PC-9 (cell line): ENCODE measurements at places on chromosomes 11 and 22. TPM values are rescaled to one million over a fixed set of nuclear protein-coding genes. Genes with fewer than 3 reads are reported as not detected.

DNA sequence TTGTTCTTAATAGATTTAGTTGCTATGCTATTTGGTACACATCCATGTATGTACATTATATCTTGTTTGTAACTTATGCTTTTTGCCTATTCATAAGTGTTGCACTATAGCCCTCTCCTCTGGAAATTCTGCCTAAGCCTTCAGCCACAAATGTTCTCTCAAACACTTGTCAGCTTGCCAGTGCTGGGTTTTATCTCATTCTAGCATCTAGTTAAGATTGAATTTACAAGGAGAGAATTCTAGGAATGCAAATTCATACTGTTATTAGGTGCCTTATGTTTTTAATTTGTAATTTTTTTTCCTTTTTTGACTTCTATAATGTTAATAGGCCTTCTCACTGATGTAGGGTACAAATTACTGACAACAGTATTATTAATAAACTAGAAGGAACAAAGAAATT, 14.6 kb upstream of the CTSC start:
- peaks cover 15% of the 10 kb centered on the region for H3K4me1 ChIP-seq
- H3K27ac ChIP-seq, result no peak overlapping the region
- no peaks in the 10 kb centered on the region for H3K36me3 ChIP-seq
- DNase-seq, result peak; percentile 67

Gene APOA1
- total RNA-seq, result not detected in 2 replicates

Gene OR51D1
- total RNA-seq, result not detected in 2 replicates

DNA sequence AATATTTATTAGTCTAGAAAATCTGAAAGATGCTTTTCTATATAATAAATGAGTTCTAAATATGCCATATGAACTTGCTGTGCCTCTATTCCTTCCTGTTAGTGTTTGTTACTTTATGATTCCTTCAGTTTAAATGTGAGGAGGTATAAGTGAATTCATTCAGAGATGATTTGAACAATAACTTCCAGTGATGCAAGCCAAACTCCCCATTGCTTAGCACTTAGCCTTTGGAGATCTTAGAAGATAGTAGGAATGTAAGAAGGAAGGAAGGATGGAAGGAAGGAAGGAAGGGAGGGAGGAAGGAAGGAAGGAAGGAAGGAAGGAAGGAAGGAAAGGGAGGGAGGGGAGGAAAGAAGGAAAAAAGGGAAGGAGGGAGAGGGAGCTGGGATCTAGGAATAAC, 25.1 kb downstream of the MMP13 start:
- DNase-seq, result no peak
- H3K36me3 ChIP-seq, result no peaks in the 10 kb centered on the region
- no peak overlapping the region for H3K27ac ChIP-seq
- no peaks in the 10 kb centered on the region for H3K4me1 ChIP-seq

DNA sequence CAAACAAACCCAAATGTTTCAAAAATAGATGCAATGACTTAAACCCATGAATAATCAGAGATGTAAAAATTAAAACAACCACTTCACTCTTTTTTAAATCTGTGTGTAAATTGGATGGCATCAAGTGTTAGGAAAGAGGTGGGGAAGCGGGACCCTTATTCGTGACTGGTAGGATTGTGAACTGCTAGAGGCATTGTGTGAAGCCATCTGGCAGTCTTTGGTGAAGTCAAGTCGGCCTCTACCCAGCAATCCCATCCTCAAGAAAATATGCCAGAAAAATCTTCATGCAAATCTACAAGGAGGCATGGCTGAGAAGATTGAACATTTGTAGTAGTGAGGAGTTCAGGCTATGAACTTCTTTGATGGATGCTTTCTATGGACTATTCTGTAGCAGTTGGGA, 114.6 kb upstream of the C11orf87 start:
- no peaks in the 10 kb centered on the region for H3K27me3 ChIP-seq
- 0 out of 2 replicates have a peak, but pooled peaks cover 5% of the 10 kb centered on the region for H3K4me1 ChIP-seq
- no peak overlapping the region for H3K4me3 ChIP-seq
- no peak for DNase-seq

Gene UBE4A
- 24.9 and 30.9 TPM in 2 replicates for total RNA-seq

GRCh38 chr11:120994091-120994859, 29.6 kb upstream of the TBCEL start:
- H3K36me3 ChIP-seq, result no peaks in the 10 kb centered on the region
- no peak overlapping the region for H3K27ac ChIP-seq
- DNase-seq, result peak; percentile 22
- H3K27me3 ChIP-seq, result peaks cover 98% of the 10 kb centered on the region

Gene CTSW
- total RNA-seq, result not detected in 2 replicates

- H3K36me3 ChIP-seq, result no peaks in the 10 kb centered on the region
- no peak for DNase-seq
- peaks cover 39% of the 10 kb centered on the region for H3K4me1 ChIP-seq
- H3K27me3 ChIP-seq, result no peaks in the 10 kb centered on the region
- H3K27ac ChIP-seq, result no peak overlapping the region
- no peak overlapping the region for H3K4me3 ChIP-seq
Measured at GRCh38 chr11:35043936-35044335, 95.0 kb upstream of the CD44 start.

DNA sequence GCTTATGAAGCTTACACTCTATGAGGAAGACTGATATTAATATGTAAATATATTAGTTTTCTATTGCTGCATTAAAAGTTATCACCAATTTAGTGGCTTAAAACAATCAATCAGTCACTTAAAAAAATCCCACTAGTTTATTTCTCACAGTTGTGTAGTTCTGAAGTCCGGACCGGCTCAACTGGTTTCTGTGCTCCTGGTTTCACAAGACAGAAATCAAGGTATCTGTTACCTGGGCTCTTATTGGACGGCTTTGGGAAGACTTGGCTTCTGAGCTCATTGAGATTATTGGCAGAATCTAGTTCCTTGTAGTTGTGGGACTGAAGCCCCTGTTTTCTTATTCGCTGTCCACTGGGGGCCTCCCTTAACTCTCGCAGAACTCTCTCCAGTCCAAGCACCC, 343.0 kb downstream of the RAB38 start:
- no peaks in the 10 kb centered on the region for H3K4me1 ChIP-seq
- no peaks in the 10 kb centered on the region for H3K27me3 ChIP-seq
- H3K36me3 ChIP-seq, result no peaks in the 10 kb centered on the region
- H3K27ac ChIP-seq, result no peak overlapping the region

DNA sequence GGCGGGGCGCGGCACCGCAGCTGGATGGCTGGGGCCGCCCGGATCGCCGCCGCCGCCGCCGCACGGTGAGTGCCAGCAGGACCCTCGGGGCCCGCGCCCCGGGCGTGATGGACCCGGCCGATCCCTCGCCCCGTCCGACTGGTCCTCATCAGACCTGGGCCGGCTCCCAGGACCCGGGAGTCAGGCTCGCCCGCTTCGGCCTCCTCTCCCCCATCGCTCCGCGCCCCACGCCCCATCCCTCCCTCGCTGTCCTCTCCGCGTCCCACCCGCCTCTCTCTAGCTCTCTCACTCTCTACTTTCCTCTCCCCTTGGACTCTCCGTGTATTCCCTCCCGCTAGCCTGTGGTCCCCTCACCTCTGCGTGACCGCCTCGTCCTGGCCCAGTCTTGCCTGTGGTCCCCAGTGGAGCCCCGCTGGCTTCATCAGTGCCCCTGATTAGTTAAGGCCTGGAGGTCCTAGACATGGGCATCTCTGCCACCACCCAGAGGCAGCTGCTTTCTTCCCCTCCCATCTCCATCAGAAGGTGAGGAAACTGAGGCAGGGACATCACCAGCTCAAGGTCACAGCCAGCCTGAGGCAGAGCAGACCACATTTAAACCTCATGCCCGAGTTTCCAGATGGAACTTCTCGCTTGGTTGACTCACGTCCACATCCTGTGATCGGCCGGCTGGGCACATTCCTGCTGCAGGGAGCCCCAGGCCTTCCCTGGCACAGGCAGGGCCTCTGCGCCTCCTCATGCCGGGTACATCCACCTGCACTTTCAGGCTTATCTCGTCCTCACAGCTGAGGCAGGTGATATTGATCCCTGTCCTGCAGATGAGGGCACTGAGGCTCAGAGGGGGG, 429 bp downstream of the SLC39A13 start:
- peaks cover 28% of the 10 kb centered on the region for H3K4me1 ChIP-seq
- DNase-seq, result peak; percentile 68
- peak overlapping the region; percentile 90 for H3K4me3 ChIP-seq
- peak overlapping the region; percentile 79 for H3K27ac ChIP-seq
- H3K27me3 ChIP-seq, result no peaks in the 10 kb centered on the region

DNA sequence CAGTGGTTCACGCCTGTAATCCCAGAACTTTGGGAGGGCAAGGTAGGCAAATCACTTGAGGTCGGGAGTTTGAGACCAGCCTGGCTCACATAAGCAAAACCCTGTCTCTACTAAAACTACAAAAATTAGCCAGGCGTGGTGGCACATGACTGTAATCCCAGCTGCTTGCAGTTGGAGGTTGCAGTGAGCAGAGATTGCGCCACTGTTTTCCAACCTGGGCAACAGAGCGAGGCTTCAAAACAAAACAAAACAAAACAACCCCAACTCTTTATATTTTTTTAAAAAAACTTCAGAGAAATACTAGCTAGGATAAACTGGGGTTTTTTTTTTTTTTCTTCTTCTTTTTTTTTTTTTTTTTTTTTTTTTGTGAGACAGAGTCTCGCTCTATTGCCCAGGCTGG, 31.8 kb upstream of the RAPSN start:
- H3K4me3 ChIP-seq, result no peak overlapping the region
- peaks cover 71% of the 10 kb centered on the region for H3K36me3 ChIP-seq
- DNase-seq, result no peak
